Naive thymus-derived CD4-positive, alpha-beta T cell (primary cell): ENCODE measurements at places on chromosomes 2 and 18. TPM values are rescaled to one million over a fixed set of nuclear protein-coding genes. Genes with fewer than 3 reads are reported as not detected.

GRCh38 chr2:34388446-34388845, 789.3 kb upstream of the FAM98A start:
- DNase-seq: no peak

DNA sequence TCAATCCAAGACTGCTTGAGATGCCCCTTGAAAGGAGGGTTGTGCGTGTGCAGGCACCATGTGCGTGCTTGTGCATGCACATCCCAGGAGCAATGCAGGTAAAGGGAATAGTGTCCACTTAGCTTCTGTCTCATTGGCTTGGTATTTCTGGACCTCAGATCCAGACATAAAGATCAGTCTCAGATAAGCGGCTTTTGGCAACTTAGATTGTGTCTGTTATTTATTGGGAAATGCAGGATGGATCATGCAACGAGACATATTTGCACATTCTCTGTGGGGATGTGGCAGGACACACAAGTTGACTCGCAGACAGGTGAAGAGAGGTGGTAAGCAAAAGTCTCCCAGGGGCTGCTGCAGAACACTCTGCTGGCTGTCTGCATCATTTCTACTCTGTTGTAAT, 67.9 kb downstream of the SETBP1 start:
- no peak for DNase-seq

Gene COMMD1
- 28.3 and 30.0 TPM in 2 replicates for total RNA-seq

Gene ZSWIM2
- total RNA-seq: not detected

DNA sequence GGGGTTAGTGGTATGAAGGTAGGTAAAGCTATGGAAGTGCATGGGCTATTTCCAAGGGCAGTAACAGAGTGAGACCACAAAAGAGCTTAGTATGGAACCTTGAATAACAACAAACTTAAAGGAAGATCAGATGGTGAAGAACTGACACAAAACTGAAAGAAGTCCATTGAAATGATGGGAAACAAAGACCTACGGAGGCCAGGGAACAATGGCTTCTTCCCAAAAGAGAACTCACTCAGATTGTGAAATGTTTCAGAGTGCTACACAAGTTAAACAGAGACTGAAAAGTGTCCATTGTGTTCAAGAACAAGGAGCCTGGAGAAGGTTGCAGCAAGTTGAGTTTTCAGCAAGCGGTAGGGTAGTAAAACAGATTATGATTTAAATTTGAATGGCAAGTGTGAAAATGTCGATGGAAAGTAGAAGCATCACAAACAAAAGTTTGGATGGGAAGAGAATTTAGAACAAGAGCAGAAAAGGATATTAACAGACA, 700.0 kb upstream of the NXPH2 start:
- no peak for DNase-seq

Gene COX5B
- total RNA-seq: 122 TPM

Gene POTEJ
- total RNA-seq: not detected in 2 replicates
